ENCODE measurements at places on chromosomes 12 and 14. TPM values are rescaled to one million over a fixed set of nuclear protein-coding genes. Genes with fewer than 3 reads are reported as not detected.

B3GNT4 gene
- 0.22 TPM for total RNA-seq

SLC39A5 gene
- total RNA-seq = not detected

EXOC3L4 gene
- total RNA-seq = 3.7 TPM

NGB gene
- not detected for total RNA-seq

RD3L gene
- total RNA-seq = not detected

POTEG gene
- total RNA-seq = not detected

KRT73 gene
- total RNA-seq = not detected

KCNC2 gene
- total RNA-seq = not detected

IFI27 gene
- 10.1 TPM for total RNA-seq

ANKRD33 gene
- total RNA-seq = not detected

DLGAP5 gene
- total RNA-seq = 58.4 TPM

PHLDA1 gene
- total RNA-seq = 48.3 TPM

Measured in A172 (cell line).